ENCODE measurements at places on chromosomes 7 and 10.

GRCh38 chr7:90916319-90916718 lies 320.2 kb downstream of the CDK14 start:
- DNase-seq = no peak

DNA sequence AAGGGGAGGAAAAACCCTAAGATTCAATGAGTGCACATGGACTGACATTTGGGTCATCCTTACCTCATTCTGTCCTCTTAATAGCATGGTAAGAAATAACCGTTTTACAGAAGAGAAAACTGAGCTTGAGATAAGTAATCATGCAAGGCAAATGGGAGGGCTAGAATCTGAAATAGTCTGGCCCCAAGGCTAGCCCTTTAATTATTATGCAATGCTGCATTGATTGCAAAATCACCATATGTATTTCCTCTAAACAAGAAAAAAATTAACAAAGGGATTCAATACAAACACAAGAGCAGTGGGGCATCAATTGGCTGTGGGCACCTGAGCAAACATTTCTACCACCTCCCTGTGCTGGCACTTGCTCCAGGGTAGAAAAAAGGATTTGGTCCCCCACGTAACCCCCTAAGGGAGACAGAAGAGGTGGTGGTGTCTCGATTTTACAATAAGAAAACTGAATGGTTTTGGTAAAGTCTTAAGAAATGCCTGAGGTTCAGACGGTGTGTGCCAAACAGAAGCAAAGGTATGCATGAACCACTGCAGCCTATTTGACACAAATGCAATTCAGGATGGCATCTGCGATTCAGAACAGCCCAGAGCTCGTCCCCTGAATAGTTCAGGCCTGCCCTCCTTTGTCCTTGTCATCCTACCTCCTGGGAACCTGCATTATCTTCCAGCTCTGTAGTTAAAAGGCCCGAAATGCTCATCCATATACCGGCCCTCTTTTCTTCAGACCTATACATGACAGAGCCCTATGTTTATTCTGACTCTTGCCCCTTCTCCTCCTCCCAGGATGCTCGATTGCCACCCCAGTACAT lies 23.6 kb downstream of the PIP4K2A start:
- DNase-seq = no peak

- DNase-seq = no peak
Measured at GRCh38 chr10:17961551-17962422, 10.1 kb downstream of the SLC39A12 start.

- no peak for DNase-seq
Measured at GRCh38 chr10:11320809-11321520, 290.5 kb downstream of the USP6NL start.

GRCh38 chr7:1425292-1426136 lies 33.8 kb downstream of the MICALL2 start:
- no peak for DNase-seq

DNA sequence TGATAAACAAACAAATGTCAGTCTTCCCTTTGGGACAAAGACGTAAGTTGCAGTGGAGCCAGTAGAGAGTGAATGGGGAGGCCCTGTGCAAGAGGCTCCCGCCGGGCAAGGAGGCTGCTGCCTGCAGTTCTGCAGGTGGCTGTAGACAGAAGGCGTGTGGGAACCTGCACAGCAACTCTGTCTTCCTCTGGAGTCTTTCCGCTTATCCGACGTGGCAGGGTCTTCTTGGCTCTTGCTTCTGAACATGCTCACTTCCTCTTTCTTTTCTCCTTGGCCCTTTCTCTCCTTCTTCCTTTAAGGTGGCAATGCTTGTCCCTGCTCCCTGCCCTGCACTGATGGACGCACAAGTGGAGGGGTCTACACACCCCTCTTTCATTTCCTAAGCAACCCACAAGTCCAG lies 122.5 kb downstream of the HIPK2 start:
- no peak for DNase-seq

DNA sequence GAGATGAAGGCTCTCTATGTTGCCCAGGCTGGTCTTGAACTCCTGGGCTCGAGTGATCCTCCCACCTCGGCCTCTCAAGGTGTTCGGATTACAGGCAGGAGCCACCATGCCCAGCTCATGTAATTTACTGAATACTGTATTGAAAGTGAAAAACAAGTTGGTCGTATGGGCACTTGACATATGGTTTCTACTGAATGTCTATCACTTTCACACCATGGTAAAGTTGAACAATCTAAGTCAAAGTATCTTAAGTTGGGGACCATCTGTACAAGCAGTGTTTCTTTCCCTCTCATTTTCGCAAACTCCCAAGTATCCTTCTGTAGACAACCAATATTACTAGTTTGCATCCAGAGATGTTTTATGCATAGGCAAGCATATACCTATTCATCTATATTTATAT lies 116.6 kb downstream of the TMEM178B start:
- DNase-seq = no peak

Measured in T-helper 17 cell (primary cell).